Mucosa of descending colon (tissue), 3 donors: ENCODE measurements at places on chromosomes 2 and 18.

DNA sequence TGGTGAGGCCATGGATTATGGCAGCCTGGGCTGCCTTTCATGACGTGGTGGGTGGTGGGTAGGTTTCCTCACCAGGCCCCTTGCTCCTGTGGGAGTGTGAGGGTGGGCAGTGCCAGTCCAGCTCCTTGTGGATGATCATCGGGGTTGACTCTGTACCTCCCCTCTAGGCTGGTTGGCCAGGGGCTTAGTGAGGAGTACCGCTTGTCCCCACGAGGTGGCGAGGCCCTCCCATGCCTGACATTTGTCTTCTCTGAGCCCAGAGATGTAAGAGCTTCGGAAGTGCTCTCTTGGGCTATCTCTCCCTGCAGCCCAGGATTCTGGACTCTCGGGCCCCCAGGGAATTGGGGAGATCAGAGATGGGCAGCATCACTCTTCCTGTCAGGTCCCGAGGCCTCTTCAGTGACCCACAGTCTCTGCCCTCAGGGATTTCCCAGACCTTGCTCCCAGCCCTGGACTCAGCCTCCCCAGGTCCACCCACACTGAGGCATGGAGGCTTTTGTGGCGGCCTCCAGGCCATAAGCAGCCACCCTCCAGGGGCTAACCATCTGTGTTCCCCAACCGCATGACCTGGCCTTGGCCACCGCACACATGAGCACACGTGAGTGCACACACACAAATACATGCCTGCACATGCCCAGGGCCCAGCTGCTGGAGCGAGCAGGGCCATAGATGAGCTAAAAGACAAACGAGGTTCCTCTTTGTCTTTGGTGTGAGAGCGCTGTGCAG, 6.5 kb downstream of the SPR start:
- DNase-seq = peak; percentile 65

DNA sequence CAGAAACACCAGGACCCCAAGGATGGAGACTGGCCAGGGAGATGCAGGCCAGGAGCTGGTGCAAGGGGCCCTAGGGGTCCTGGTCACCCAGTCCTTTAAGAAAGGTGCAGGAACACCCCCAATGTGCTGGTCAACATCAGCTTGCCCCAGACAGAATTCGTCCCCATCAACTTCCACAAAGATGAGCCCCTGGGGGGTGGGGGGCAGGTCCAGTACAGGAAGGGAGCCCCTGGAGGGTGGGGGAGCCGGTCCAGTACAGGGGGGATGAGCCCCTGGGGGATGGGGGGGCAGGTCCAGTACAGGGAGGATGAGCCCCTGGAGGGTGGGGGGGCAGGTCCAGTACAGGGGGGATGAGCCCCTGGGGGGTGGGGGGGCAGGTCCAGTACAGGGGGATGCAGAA, 160.7 kb upstream of the SALL3 start:
- no peak for DNase-seq

GRCh38 chr2:10650761-10651160, 39.0 kb downstream of the NOL10 start:
- DNase-seq = no peak

- no peak for DNase-seq
These were observed 280.1 kb upstream of the STON1 start for GRCh38 chr2:48249631-48250473.

DNA sequence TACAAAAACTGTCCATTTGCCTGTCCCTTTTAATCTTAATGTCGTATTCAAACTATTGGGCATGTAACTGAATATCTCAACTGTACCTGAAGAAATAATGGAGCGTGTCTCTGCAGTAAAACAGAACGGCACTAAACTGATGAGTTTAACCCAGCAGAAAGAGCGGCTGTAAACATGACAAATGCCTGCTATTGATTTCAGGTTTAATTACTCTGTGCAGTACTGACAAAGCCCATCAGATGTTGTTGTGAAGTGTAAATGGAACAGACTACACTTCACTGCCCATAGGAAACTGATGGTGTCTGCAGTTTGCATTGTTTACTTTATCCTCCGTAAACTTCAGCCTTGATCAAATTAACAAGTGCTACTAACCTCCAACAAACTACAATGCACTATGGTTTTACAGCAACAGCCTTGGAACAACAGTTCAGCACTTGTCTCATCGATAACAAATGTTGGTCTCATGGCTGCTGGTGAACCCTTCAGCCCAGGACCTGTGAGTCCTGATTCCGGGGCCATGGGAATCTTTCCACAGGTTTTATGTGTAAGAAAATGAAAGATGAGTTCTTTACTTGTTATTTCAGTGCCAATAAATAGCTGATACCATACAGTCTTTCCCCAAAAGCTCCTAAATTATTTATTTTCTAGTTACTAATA, 316.5 kb downstream of the CCDC178 start:
- no peak for DNase-seq

GRCh38 chr2:96538487-96539214, 2.1 kb downstream of the ARID5A start:
- peak; percentile 85 for DNase-seq

- DNase-seq = no peak
These were observed 236.4 kb downstream of the LRRTM1 start for GRCh38 chr2:80068038-80068731.

DNA sequence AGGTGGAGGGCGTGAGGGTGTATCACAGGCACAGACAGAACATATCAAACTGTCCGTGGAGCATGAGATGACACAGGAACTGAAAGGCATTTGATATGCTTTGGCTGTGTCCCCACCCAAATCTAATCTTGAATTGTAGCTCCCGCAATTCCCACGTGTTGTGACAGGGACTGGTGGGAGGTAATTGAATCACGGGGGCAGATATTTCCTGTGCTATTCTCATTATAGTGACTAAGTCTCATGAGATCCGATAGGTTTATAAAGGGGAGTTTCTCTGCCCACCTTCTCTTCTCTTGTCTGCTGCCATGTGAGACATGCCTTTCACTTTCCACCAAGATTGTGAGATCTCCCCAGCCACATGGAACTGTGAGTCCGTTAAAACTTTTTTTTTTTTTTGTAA, 123.1 kb upstream of the PIEZO2 start:
- DNase-seq = no peak
